ENCODE measurements at places on chromosomes 12 and 14. TPM values are rescaled to one million over a fixed set of nuclear protein-coding genes. Genes with fewer than 3 reads are reported as not detected.

Gene TAS2R14
- 2.9 TPM for total RNA-seq

Gene VPS37B
- total RNA-seq = 94.5 TPM

GRCh38 chr12:31710021-31710818 lies 18.6 kb downstream of the AMN1 start:
- DNase-seq = no peak

Gene SDR9C7
- not detected for total RNA-seq

GRCh38 chr12:104486943-104487819 lies 30.4 kb downstream of the CHST11 start:
- no peak for DNase-seq

- DNase-seq = no peak
Measured at GRCh38 chr14:102491366-102491765, 18.2 kb downstream of the ANKRD9 start.

- peak; percentile 35 for DNase-seq
Measured at GRCh38 chr14:52961060-52961639, 10.3 kb upstream of the FERMT2 start.

Gene NABP2
- total RNA-seq = 9.2 TPM

Gene RHOF
- 134 TPM for total RNA-seq

DNA sequence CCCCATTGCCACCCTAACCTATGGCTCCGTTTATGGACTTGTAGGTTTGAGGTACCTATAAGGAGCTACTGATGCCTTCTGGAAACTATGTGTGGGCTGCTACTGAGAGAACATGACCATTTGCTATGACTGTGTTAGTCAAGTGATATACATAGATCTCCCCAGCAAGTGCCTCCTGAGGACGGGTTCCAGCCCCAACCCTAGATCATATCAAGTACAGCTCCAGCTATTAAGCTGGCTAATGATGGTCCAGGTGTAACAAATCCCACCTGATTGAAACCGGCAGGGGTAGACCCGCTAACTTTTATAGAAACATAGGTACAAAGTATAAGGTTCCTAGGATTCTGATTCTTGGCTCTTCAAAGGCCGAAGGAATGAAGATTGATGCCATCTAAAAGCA lies 23.7 kb downstream of the NINJ2 start:
- no peak for DNase-seq

Gene TAS2R31
- total RNA-seq = 1.5 TPM

GRCh38 chr14:100306998-100307765 lies 938 bp upstream of the SLC25A29 start:
- no peak for DNase-seq

DNA sequence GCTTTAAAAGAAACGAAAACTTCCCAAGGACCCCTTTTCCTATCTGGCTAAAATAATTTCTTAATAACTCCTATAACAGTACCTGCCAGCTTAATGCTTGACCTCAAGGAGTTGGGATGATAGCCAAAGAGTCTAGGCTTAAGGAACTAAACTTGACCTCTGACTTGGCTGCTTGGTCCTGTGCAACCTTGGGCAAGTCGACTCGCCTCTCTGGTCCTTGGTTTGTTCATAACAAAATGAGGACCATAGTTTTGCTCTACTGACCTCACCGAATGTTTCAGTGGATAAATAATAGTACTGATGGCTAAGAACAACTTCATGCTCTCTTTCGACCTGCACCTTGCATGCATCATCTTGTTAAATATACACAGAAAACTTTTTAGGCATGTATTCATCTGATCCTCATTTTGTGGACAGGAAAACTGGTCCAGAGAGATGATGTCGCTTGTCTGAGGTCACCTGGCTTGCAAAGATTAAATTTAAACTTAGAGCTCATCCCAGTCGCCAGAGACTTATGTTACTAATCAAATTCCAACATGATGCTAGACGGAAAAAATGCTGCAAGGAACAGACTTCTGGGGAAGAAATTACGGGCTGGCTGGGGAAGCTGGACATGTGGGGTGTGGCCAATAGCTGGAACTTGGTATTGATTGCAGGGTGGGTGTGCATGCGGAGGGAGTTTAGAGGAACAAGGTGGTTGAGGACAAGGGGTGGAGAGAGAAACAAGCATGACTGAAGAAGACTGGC lies 38.0 kb upstream of the WSCD2 start:
- DNase-seq = no peak

Gene PTPRQ
- not detected for total RNA-seq

Gene IKZF4
- 5.3 TPM for total RNA-seq

DNA sequence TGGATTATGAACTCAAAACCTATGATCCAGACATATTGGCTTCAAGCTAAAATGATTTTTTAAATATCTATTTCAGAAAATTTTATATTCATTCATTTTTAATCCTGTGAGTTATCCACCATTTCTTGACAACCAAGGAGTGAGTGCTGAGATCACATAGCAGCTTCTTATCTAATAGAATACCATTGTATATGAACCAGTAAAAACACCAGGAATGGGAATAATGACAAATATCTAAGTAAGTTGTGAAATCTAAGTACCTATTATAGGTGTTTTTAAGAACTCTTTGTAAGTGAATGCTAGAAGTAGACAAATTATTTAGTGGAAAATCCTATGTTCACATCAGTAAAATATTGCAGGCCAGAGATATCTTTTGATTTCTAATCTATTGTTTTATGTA lies 8.2 kb downstream of the LUM start:
- no peak for DNase-seq

DNA sequence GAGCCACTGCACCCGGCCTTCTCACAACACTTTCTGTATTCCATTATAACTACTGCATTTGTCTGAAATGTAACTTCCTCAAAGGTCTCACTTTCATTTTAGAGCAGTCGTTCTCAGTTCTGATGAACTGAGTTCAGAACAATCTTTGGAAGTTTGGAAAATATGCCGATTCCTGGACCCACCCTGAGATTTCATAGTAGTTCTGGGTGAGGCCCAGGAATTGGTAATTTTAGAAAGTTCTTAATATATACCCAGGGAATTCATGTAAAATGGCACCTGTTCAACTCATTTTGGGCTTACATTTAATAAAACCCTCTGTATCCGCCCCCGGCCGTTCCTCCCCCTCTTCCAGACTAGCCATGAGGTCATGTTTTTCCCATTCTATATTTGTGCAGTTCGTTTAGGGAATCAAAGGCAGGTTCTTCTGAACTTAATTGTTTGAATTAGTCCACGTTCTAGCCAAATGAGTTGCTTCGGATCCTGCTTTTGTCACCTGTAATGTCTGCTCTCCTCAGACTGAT lies 5.9 kb downstream of the GSG1 start:
- no peak for DNase-seq

Gene TMEM119
- 0.41 TPM for total RNA-seq

Gene RAPGEF3
- total RNA-seq = not detected

GRCh38 chr12:124703856-124704255 lies 136.4 kb upstream of the NCOR2 start:
- DNase-seq = no peak

GRCh38 chr12:5433081-5433844 lies 1.4 kb downstream of the NTF3 start:
- no peak for DNase-seq

Gene ZNF10
- 34.3 TPM for total RNA-seq

GRCh38 chr14:63046339-63047268 lies 1.3 kb upstream of the KCNH5 start:
- DNase-seq = no peak

Gene C1S
- 3.9 TPM for total RNA-seq

DNA sequence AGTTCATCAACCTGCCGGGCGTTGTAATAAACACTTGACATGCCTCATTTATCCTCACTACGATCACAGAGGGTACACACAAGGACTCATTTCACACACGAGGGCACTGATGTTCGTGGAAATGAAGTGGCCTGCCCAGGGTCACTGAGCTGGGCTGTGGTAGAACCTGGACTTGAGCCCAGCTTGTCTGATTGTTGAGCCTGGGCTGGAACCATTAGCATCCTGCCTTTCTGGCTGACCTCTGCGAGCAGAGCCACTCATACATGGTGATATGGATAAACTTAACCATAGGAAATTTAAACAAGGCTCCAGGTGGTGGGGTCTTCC lies 16.6 kb upstream of the JDP2 start:
- no peak for DNase-seq

DNA sequence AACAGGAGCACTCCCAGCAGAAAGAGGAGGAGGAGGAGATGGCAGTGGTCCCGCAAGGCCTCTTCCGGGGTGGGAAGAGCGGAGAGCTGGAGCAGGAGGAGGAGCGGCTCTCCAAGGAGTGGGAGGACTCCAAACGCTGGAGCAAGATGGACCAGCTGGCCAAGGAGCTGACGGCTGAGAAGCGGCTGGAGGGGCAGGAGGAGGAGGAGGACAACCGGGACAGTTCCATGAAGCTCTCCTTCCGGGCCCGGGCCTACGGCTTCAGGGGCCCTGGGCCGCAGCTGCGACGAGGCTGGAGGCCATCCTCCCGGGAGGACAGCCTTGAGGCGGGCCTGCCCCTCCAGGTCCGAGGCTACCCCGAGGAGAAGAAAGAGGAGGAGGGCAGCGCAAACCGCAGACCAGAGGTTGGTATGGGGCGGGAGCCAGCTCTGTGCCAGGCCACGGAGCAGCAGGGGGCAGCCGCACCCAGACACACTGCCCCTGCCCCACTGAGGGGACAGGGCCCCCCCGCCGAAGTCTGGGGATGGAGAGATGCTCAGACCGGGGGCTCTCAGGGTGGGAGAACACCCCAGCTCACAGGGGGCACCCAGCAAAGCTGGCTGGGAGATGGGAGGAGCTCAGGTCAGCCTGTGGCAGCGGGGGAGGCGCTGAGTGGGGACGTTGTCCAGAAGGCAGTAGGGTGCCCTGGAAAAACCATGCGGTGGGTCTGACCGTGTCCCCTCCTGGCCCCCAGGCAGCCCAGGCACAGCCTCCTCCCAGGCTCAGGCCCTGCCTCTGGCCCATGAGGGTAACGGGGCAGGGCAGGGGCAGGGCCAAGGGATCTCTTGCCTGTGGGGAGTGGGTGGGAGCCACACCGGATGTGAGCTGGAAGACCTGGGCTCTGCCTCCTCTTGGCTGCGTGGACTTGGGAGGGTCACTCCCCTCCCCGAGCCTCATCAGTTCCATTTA lies 9.8 kb downstream of the CHGA start:
- DNase-seq = no peak

- no peak for DNase-seq
Measured at GRCh38 chr14:36522347-36522971, 2.4 kb upstream of the NKX2-1 start.

DNA sequence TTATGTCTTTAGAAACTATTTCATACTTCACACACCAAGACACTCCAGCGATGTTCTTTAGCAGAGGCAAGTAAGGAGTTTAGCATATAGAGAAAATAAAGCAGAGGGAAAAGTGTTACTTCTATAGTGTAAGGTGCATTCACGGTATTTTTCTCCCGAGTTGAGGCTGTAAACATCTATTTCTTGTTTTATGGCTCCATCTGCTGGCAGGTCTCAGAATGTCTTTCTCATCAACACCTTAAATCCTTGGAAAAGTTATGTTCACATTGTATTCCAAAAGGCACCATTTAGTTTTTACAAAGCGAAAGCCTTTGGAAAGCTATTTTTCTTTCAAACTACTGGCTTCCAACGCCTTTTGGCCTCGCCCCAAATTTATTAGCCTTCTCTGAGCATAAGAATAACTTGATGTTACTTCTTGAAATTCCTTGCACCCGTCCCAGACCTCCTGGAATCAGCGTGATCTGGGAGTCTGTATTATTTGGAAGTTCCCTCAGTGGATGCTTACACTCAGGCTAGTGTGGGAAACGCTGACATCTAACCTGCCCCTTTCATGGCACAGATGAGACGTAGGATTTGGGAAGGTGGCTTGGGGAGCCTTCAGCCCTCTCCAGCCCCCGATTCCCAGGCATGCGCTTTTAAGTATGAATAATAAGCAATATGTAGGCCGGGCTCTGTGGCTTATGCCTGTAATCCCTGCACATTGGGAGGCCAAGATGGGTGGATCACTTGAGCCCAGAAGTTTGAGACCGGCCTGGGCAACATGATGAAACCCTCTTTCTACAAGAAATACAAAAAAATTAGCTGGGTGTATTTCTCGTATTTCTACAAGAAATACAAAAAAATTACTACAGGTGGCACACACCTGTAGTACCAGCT lies 1.9 kb upstream of the PIWIL1 start:
- peak; percentile 64 for DNase-seq

GRCh38 chr14:93024493-93024892 lies 91.2 kb downstream of the ITPK1 start:
- no peak for DNase-seq

Gene GNB3
- 3.2 TPM for total RNA-seq

GRCh38 chr14:97948841-97949240 lies 1151.7 kb downstream of the VRK1 start:
- no peak for DNase-seq

- DNase-seq = no peak
Measured at GRCh38 chr12:27623645-27624044, 72.6 kb upstream of the REP15 start.

Gene TRPV4
- total RNA-seq = not detected

Gene OR8S1
- not detected for total RNA-seq

GRCh38 chr14:75283833-75284563 lies 5.4 kb downstream of the FOS start:
- DNase-seq = no peak

DNA sequence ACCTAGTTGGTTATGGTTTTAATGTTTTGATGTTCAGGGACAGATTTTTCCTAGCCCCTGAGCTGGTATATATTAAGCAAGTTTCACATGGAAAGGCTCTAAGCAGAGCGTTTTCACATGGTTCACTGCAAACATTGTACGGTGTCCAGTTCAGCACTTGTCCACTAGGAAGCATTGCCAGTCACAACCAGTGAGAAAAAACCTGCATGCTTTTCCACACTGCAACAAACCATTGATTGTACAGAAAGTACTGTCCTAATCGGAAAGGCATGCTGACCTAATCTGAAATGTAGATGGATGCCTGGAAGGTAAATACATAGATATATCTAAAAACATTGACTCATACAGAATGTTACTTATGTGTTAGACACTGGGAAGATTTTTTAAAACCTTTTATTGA lies 25.0 kb upstream of the NPAS3 start:
- DNase-seq = no peak

DNA sequence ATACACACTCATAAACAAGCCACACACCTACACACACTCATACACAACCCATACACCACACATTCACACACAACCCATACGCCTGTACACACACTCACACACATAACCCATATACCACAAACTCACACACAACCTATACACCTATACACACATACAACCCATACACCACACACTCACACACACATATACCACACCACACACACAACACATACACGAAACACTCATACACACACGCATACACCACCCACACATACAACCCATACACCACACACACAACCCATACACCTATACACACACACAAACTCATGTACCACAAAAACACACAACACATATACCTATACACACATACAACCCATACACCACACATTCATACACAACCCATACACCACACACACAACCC lies 164.3 kb downstream of the TMEM121 start:
- no peak for DNase-seq

DNA sequence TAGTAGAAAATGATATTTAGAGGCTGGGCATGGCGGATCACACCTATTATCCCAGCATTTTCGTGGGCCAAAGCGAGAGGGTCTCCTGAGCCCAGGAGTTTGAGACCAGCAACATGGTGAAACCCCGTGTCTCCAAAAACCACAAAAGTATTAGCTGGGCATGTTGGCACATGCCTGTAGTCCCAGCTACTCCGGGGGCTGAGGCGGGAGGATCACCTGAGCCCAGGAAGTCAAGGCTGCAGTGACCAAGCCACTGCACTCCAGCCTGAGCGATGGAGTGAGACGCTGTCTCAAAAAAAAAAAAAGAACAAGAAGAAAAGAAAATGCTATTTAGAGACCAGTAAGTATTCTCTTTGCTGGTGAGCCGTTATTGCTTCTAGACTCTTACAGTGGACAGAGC lies 79.2 kb upstream of the MDM1 start:
- no peak for DNase-seq

Gene ZNF140
- 16.0 TPM for total RNA-seq

Data from naive thymus-derived CD4-positive, alpha-beta T cell (primary cell).